ENCODE measurements at places on chromosomes 5 and 9. TPM values are rescaled to one million over a fixed set of nuclear protein-coding genes. Genes with fewer than 3 reads are reported as not detected.

Gene LECT2
- not detected for total RNA-seq

Gene SLF1
- total RNA-seq = 9.5 TPM

Gene CCDC192
- not detected for total RNA-seq

Gene SLC36A3
- not detected for total RNA-seq

Gene CDC26
- 24.8 TPM for total RNA-seq

Gene ACOT12
- total RNA-seq = not detected

DNA sequence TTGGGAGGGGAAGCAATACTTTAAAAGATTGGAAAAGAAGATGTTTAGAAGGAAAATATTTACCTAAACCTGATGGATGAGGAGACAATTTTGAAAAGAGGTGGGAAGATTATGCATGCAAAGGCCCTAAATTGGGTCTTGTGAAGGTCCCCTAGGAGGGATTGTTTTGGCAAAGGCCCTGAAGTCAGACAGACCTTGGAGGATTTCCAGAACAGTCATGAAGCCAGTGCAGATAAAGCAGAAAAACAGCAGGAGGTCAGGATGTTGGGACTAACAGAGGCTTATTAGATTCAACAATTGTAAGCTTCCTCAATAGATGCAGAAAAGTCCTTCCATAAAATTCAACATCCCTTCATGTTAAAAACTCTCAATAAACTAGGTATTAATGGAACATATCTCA, 361.0 kb upstream of the CDH6 start:
- H3K4me3 ChIP-seq = no peak overlapping the region
- H3K27ac ChIP-seq = no peak overlapping the region
- H3K27me3 ChIP-seq = no peaks in the 10 kb centered on the region
- DNase-seq = no peak
- no peaks in the 10 kb centered on the region for H3K4me1 ChIP-seq

GRCh38 chr5:69444127-69444754, 29.3 kb downstream of the MARVELD2 start:
- no peaks in the 10 kb centered on the region for H3K36me3 ChIP-seq
- no peak for DNase-seq
- no peak overlapping the region for H3K4me3 ChIP-seq
- no peaks in the 10 kb centered on the region for H3K27me3 ChIP-seq
- H3K27ac ChIP-seq = no peak overlapping the region

DNA sequence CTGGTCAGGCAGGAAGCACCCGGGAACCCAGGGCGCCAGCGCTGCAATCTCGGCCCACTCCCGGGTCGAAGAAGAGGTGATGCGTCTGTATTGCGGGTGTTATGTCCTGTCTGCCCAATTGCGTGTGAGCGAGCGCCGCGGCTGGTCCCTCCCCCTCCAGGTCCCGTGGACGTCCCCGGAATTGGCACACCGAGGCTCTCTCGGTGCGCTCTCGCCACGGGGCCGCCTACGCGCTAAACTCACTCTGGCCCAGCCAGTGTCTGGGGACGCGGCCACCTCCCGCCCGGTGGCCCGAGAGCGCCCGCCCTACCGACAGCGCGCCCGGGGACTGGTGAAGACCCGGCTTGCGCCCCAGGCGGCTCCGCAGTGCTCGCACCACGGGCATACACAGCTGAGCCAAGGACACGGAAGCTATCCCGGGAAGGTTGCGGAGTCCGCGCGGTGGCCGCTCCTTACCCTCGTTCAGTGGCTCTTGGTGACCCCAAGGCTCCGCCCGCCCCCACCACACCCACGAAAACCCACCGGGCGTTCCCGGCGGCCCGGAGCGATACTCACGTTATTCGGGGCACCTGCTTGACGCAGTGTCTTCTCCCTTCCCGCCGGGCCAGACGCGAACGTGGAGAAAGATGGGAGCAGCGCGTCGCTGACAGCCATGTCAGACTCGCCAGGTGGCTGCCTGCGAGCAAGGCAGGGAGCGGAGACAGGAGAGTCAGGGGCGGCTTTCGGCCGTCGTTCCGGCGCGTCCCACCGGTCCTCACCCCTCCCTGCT, 1.0 kb downstream of the KLF4 start:
- peak overlapping the region; percentile 42 for H3K4me3 ChIP-seq
- peak overlapping the region; percentile 31 for H3K27ac ChIP-seq
- peaks cover 33% of the 10 kb centered on the region for H3K4me1 ChIP-seq
- peaks cover 17% of the 10 kb centered on the region for H3K27me3 ChIP-seq
- H3K36me3 ChIP-seq = no peaks in the 10 kb centered on the region

DNA sequence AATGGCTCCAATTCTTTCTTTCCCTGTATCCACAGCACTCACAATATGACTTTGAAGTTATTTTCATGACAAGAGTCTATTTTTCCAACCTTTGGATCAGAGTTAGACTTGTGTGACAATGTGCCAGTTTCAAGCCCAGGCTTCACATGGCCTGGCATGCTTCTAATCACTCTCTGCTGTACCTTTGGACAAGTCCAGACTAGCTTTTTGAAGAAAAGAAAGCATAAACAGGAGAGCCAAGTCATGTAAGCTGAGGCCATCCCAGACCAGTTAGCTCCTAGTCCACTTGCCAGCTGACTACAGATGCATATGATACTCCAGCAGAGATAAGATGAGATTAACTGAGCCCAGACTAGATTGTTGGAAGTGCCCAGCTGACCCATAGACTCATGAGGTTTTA, 513.6 kb upstream of the C9orf72 start:
- H3K36me3 ChIP-seq = no peaks in the 10 kb centered on the region
- no peaks in the 10 kb centered on the region for H3K27me3 ChIP-seq
- H3K4me1 ChIP-seq = no peaks in the 10 kb centered on the region
- no peak for DNase-seq
- no peak overlapping the region for H3K27ac ChIP-seq
- H3K4me3 ChIP-seq = no peak overlapping the region

- peaks cover 3% of the 10 kb centered on the region for H3K4me1 ChIP-seq
- no peaks in the 10 kb centered on the region for H3K27me3 ChIP-seq
- H3K4me3 ChIP-seq = no peak overlapping the region
Measured at GRCh38 chr9:133838859-133839507, 100.8 kb upstream of the SARDH start.

DNA sequence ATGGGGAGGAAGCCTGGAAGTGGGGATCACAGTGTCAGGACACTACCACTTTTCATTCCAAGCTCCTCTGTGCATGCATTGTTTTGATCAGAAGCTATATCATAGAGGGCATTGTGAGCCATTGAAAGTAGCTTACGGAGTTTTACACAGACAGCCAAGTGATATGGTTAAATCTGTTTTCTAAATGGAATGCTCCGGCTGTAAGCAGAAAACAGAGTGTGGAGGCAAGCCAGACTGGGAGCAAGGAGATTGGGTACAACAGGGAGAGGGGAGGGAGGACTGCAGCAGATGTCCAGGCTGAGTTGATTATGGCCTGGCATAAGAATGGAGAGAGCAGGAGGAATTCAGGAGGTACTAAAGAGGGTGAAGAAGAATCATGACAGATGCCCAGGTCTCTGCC, 15.5 kb upstream of the SOWAHA start:
- no peaks in the 10 kb centered on the region for H3K4me1 ChIP-seq
- no peaks in the 10 kb centered on the region for H3K27me3 ChIP-seq
- no peak overlapping the region for H3K27ac ChIP-seq
- H3K36me3 ChIP-seq = no peaks in the 10 kb centered on the region
- H3K4me3 ChIP-seq = no peak overlapping the region
- no peak for DNase-seq

- no peak for DNase-seq
- no peaks in the 10 kb centered on the region for H3K4me1 ChIP-seq
- no peak overlapping the region for H3K4me3 ChIP-seq
- H3K36me3 ChIP-seq = no peaks in the 10 kb centered on the region
Measured at GRCh38 chr5:138972230-138972629, 97.1 kb upstream of the LRRTM2 start.

GRCh38 chr9:83209188-83209731, 146.3 kb upstream of the RASEF start:
- H3K27ac ChIP-seq = no peak overlapping the region
- no peaks in the 10 kb centered on the region for H3K4me1 ChIP-seq
- H3K27me3 ChIP-seq = no peaks in the 10 kb centered on the region
- no peaks in the 10 kb centered on the region for H3K36me3 ChIP-seq
- no peak for DNase-seq
